ENCODE measurements at places on chromosomes 7 and 10.

GRCh38 chr7:148698397-148699023 is at the start of gene CUL1:
CUL1 (plus strand) TSS chr7:148698903; CDS start chr7:148730123, 31,220 bp downstream.
- DNase-seq: peak; percentile 81

DNA sequence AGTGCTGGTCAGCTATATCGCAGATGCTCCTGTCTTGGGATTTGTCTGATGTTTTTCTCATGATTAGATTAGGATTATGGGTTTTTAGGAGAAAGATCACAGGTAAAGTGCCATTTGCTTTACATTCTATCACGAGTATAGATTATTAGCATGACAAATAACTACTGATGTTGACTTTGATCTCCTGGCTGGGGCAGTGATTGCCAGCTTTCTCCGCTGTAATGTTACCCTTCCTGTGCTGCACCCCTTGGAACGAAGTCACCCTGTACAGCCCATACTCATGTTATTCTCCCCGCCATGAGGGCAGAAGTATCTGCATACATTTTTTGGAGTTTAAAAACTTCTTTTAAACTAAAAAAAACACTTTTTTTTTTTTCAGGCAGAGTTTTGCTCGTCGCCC is 10.8 kb upstream of the CLDN4 start:
- DNase-seq: no peak

GRCh38 chr10:133453516-133454203 is at the start of gene SCART1:
SCART1 (plus strand) TSS chr10:133453945; CDS start chr10:133453998, 53 bp downstream.
- no peak for DNase-seq

DNA sequence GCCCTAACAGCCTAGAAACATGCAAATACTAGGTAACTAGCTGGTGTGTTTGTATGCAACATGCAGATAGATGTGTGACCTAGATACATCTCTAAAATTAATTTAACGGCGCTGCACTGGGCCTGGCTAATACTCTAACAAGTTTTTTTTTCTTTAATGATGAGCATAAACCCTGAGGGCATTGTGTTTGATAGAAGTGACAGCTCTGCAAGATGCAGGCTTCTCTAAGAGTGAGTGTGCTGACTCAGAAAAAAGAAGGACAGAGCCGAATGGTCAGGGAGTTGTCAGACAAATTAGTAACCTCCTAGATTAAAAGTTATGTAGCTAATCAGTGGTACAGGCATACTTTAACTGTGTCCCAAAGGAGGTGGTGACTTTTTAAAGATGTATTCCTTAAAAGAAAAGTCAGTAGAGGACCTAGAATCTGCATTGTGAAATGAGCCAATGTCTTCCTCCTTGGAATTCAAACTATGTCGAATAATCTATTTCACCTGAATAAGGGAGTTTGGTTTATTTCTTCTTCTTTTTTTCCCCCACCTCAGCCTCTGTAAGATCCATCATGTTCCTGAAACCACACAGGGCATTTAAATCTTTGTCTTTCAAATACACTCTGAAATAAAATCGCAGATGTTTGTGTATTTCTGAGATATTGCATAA is 315.1 kb downstream of the GFRA1 start:
- DNase-seq: no peak
